ENCODE measurements at places on chromosomes 6 and 20. TPM values are rescaled to one million over a fixed set of nuclear protein-coding genes. Genes with fewer than 3 reads are reported as not detected.

DNA sequence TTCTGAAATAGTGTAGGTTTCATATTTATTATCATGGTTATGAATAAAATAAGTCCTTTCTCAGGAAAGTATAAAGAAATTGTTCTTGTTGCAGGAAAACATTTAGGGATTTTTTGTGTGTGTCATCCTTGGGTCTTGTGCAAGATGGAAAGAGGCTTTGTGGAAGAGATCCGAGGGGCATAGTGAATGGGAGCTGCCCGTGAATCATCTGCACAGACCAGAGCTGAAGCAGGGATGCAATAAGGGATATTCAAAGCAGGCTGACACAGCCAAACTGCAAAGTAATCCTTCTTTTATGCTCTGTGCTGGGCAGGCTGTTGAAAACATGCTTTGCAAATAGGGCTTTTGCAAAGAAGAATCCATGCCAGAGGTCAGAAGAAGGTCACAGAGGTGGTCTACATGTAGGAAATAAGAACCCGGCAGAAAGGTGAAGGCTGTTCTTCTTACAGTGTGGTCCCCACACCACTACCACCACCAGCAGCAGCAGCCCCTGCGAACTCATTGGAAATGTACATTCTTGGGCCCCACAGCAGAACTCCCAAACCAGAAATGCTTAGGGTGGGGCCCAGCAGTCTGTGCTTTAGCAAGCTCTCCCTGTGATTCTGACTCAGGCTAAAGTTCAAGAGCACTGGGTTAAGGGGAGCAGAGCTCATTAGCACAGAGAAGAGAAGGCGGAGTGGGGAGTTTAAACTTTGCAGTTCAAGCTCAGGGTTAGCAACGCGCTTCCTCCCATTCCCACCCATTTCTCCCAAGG is 237.6 kb downstream of the QKI start:
- DNase-seq, result no peak

GRCh38 chr20:10502098-10502526 is 67.0 kb downstream of the SLX4IP start:
- no peak for DNase-seq

DNA sequence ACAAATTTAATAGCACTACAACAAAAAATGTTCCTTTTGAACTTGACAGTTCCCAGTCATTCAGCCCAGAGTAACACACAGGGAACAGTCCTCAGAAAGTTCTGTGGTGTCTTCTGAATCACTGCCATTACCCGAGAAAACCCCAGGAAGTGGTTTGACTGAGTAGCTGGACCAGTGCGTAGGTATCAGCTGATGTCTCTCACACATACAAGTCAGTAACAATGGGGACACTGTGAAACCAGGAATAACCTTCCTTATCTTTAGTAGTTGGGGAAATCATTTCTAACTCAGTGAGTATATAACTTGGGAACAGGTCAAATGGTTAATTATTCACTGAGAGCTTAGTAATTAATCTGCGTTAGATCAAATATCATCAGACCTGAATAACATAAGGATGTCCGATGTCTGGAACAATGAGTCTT is 73.1 kb downstream of the HIVEP2 start:
- no peak for DNase-seq

- DNase-seq, result no peak
Measured at GRCh38 chr6:99838607-99839006, 155.4 kb downstream of the MCHR2 start.

GRCh38 chr6:42846505-42846904 is 32.9 kb upstream of the RPL7L1 start:
- no peak for DNase-seq

DNA sequence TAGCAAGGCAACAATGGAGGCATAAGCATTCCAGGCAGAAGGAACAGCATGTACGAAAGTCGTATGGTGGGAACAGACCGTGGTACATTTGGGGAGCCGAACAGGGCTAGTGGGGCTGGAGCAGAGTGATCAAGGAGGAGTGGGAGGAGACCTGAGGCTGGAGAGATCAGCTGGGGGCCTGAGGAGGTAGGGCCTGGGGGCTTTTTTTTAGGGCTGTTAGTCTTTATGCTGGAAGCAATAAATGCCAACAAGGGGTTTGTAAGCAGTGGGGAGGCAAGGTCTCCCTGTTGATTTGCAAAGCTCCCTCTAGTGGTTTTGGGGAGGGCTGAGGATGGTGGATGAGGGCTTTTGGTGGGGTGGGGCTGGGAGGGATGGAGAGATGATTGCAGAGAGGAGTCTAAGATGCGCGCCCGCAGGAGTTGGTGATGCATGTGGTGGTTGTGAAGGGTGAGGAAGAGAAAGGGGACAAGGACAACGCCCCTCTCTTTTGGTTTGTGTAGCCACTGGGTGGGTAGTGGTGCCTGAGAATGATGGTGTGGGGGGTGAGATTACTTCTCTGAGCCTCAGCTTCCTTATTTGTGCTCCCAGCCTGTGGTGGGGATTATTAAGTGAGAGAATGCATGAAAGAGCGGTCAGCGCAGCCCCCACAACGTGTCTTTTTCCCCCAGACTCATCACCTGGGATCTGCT is 74.1 kb upstream of the TOX2 start:
- peak; percentile 65 for DNase-seq

DNA sequence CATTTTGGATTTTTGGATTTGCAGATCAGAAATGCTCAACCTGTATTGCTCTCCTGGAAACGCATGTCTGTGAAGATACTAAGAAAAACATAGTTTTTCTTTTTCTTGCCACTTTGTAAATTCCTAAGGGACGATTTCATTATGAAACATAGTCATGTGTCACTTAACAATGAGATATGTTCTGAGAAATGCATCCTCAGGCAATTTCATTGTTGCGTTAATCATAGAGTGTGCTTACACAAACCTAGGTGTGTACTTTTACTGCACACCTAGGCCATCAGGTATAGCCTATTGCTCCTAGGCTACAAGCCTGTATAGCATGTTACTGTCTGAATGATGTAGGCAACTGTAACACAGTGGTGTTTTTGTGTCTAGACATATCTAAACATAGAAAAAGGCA is 13.4 kb upstream of the THEMIS start:
- no peak for DNase-seq

Gene SLC22A23
- 0.81 TPM for total RNA-seq

Gene PTK6
- 1.4 TPM for total RNA-seq

Gene GGT7
- total RNA-seq, result 7.5 TPM

Gene BPIFB2
- total RNA-seq, result not detected

Gene SLC29A1
- 102 TPM for total RNA-seq
